Epithelial cell of prostate (primary cell): ENCODE measurements at places on chromosomes 4 and X.

DNA sequence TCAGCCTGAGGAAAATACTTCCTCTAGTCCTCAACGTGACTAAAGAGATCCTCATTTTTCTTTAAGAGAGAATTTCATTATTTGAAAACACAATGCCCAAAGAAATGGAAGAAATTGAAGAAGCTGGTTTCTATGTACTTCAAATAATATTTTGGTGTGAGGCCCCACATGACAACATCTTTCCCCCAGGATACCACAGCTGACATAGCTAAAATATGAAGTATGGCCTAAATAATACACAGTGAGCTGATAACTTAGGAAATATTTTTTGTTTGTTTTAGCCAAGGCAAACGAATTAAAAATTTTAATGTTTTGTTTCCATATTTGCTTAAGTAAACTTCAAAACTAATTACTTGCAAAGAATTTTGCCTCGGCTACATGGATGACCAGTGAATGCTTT lies 149.2 kb downstream of the CBR4 start:
- DNase-seq: no peak

GRCh38 chr4:38132843-38133662 lies 172.9 kb downstream of the PTTG2 start:
- no peak for DNase-seq

DNA sequence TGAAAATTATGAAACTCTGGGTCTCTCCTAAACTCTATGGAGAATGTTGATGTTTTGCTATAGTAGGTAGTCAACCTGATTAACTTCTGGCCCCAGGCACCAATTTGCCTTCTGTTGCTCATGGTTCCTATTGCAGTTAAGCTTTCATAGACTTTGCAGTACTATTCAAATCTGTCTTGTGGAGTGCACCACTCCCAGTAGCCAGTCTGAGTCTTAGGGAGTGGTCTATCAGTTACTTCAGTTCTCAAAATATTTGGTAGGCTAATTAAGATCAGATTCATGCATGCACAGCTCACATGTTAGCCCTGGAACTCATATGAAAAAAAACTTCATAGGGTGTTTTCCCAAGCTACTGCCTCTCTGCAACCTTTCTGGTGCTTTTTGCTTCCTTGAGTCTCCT lies 53.3 kb downstream of the BMP15 start:
- DNase-seq: no peak

- DNase-seq: no peak
Observed at GRCh38 chrX:98480606-98481005, 1596.9 kb downstream of the RPA4 start.

GRCh38 chr4:82223715-82224114 lies 150.1 kb downstream of the HNRNPD start:
- DNase-seq: no peak

DNA sequence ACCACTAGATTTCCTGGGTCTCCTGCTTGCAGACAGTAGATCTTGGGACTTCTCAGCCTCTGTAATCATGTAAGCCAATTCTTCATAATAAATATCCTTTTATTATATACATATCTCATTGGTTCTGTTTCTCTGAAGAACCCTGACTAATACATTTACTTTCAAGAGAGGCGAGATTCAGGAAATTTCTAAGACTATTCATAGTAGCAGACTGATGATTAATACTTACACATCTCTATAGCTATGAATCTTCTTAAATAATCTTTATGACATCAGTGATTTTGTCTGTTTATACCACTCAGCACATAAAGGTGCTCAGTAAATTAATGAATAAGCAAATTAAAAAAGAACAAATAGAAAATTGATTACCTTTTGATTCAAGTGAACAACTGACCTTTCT lies 682.3 kb upstream of the GRID2 start:
- peak; percentile 33 for DNase-seq

DNA sequence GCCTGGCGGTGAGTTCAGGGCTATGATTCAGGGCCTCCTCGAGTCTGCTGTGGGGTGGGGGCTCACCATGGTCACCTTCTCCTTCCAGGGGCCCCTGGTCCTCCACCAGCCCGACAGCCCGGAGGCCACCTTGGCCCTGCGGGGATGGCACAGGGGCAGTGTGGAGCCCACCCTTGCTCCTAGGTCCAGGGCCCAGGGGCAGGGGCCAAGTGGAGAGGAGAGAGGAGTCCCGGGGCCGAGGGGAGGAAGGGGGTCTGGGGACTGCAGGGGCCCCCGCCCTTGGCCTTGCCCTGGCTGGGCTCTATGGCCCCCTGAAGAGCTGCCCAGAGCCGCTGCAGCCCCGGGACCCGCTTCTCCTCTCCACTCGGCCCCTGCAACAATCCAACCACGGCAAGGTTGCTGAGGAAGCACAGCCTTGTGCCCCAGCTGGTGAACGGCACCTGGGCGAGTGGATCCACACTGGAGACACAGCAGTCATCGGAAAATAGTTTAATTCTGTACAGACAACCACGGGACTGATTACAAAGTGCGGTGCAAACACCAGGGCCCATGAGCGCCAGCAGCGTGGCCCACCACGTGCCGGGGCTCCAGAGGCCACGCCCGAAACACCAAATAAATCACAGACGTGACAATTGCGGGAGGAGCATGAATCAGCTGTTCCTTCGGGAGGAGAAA lies 23.0 kb upstream of the CPLX1 start:
- no peak for DNase-seq

DNA sequence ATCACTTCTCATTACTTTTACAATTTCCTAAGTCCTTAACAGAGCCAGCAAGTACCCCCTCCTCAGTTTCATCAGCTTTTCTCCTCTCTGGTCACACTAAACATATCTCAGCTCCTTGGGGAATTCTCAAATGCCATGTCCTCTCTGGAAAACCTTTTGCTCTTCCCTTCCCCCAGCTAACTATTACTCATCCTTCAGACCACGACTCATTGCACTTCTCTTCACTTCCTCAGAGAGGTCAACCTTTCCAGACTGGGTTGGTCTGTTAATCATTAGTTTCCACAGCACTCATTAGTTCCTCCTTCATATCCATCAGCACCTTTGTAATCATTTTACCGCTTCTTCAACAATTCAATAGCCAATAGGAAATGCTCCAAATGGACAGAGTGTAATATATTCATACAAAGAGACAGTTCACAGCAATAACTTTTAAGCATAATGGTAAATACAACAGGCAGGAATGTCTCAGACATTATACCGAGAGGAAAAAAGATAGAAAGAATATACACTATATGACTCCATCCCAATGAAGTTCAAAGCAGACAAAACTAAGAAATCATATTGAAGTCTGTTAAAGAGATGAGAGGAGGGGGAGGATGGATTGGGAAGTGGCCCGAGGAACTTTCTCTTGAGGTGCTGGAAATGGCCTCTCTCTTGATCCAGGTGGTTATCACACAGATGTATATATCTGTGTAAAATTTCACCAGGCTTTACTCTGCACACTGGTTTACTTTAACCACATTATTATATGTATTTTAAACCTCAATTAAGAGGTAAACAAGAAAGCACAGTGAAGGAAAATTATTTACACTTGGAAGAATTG lies 39.6 kb downstream of the DDX60L start:
- no peak for DNase-seq

- DNase-seq: no peak
Observed at GRCh38 chr4:1155314-1155713, 17.1 kb downstream of the SPON2 start.

DNA sequence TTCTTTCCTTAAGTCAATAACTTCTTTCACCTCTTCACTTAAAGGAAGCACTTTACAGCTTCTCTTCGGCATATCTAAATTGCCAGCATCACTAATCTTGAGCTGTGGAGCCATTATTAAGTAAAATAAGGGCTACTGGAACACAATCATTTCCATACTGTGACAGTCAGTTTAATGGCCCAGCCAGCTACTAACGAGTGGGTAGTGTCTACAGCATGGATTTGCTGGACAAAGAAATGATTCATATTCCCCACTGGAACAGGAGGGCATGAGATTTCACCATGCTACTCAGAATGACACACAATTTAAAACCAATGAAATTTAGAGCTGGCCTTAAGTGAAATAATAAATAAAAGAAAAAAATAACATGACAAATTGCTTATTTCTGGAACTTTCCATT lies 72.1 kb downstream of the DDIT4L start:
- DNase-seq: no peak

GRCh38 chr4:109301651-109302360 lies 652 bp downstream of the COL25A1 start:
- DNase-seq: no peak

DNA sequence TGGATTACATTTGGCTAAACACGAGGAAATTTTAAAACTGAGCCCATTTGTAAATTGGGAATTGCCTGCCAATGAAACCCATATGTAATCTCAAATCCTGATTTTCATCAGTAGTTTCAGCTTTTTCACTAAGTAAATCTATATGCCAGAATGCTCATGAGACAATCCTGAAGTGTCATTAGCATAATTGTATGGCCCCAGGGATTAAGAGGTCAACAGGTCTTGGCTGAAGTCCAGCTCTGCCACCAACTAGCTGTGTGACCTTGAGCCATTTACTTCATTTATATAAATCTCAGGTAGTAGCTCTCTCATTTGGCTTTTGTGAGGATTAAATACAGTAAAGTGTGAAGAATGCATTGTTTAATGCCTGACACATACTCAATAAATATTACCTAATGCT lies 320.5 kb upstream of the EMCN start:
- DNase-seq: no peak

GRCh38 chr4:152265149-152265621 lies 270.7 kb downstream of the FBXW7 start:
- DNase-seq: peak; percentile 86

DNA sequence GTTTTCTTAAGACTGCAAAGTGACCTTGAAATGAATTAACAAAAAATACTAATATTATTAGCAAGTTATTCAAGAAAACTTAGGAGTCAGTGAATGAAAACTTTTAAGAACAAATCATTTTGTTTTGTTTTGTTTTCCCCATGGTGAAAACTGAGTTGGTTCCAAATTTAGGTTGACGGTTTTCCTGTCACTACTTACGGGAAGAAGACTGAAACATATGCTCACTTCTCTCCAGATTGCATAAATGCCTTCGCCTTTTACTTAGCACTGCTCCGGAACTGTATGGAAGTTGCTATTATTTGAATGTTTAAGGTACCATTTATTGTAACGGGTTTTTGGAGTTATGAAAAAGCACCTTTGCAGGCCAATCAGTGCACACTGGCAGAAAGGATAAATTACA lies 42.8 kb downstream of the DOCK11 start:
- DNase-seq: no peak

- DNase-seq: no peak
Observed at GRCh38 chr4:6663596-6664393, 23.3 kb downstream of the MRFAP1 start.

DNA sequence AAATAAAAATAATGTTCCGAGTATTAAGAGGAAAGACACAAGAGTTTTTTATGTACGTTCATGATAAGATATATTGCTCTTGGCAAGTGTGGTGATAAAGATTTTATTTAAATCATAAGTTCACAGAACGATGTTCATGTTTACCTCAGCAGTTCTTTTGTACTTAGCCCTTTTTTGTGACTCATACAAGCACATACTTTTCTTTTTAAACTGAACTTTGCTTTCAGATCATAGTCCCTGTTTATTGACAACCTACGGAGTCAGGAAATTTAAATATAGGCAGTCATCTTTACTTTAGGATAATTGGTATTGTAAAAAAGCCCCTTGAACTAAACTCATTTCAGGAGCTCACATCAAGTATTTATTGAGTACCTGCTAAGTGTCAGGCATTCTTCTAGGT lies 1.3 kb upstream of the CTSO start:
- DNase-seq: no peak

DNA sequence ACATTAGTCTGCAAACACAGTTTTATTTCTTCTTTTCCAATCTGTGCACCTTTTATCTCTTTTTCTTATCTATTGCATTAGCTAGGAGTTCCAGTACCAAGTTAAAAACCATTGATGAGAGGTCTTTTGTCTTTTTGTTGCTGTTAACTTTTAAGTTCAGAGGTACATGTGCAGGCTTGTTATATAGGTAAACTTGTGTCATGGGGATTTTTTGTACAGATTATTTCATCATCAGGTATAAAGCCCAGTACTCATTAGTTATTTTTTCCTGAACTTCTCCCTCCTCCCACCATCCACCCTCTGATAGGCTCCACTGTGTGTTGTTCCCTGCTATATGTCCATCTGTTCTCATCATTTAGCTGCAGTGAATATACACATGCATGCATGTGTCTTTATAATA lies 349.9 kb downstream of the PDHA2 start:
- no peak for DNase-seq

DNA sequence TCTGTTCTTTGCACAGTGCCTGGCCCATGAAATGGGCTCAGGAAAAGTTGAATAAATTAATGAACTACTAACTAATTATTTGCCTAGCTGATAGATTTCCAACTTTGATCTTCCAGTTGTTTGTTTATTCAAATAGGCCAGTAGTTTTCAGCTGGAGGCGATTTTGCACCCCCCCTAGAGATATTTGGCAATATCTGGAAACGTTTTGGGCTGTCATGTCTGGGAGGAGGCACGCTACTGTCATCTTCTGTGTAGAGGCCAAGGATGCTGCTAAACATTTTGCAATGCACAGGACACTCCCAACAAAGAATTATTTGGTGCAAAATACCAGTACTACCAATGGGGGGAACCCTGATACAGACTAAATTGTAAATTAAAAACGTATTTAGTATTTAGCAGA lies 81.9 kb downstream of the VCX2 start:
- DNase-seq: no peak

DNA sequence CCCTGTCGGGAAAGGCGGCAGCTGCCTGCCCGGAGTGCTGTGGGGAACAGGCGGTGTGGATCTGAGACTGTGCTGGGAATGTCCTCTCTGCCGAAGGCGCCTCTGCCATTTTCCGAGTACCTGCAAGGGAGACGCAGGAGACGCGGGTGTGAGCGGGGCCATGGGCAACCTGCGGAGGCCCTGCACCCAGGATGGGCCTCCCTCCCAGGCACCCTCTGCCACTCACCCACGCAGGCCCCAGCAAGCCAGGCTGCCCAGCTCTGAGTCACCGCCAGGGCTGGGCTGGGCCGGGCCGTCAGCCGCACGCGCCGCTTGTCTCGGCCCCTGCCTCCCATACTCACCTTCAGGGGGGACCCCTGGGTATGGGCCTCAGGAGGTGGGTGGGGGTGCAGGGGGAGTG lies 3.5 kb upstream of the FGFR3 start:
- no peak for DNase-seq

GRCh38 chr4:21728304-21728703 lies 220.3 kb downstream of the KCNIP4 start:
- no peak for DNase-seq

GRCh38 chr4:179398414-179398813 lies 1956.2 kb upstream of the AGA start:
- no peak for DNase-seq

DNA sequence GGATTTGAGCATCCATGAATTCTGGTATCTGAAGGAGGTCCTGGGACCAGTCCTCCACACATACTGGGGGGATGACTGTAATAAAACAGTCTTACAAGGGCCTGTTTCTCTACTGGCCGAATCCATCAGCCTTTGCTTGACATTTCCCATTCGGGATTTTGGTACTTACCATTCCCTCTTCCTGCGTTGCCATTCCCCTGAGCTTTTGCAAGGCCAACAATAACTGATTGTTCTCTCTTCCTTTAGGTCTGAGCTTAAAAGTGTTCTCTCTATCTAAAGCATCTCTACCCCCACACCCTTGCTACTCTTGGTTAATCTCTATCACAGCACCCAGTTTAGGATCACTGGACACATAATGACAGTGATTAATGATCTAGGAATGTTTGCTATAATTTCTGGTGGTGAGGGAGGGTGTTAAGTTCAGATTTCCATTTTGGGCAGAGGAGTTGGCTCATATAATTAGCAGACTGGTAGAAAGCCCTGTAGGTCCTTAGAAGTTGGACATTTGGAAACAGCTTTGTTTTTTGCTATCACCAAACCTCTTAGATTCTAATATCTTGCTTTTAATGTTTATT lies 29.4 kb downstream of the TMA16 start:
- DNase-seq: no peak
